Nephron progenitor cell (in vitro differentiated cells): ENCODE measurements at places on chromosomes 13 and 19.

DNA sequence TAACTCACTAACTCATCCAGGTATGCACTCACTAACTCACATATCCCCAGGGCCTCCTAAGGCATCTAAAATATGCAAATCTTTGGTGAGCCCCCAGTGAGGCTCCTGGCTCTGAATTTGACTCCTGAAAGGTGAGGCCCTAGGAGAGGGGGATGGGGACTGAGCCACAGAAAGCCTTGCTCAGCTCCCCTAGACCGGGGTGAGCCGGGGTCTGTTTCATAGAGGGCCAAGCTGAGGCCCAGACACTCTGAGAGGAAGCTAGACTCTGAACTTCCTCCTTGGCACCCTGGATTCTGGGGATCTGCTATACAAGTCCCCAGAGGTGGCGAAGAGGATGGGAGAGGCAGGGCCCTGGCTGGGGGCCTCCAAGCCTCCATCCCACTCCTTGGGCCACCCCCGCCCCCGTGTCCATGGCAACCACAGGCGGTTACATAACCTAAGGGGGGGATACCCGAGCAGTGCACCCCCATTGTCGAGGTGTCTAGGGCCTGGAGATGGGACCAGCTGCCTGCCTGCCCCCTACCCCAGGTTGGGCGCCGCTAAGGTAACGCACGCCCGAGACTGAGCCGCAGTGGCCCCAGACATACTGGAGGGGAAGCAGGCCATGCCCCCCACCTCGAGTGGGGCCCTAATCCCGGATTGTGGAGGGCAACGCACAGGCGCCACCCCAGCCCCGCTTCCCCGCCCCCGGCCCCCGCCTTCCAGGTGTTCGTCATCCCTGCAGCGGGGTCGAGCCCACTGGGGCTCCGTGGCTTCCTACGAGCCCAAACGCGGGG, 646 bp downstream of the ABHD8 start:
- H3K27me3 ChIP-seq: peaks cover 3% of the 10 kb centered on the region
- H3K27ac ChIP-seq: no peak overlapping the region
- DNase-seq: peak; percentile 26
- H3K36me3 ChIP-seq: peaks cover 27% of the 10 kb centered on the region
- H3K4me1 ChIP-seq: peaks cover 33% of the 10 kb centered on the region

DNA sequence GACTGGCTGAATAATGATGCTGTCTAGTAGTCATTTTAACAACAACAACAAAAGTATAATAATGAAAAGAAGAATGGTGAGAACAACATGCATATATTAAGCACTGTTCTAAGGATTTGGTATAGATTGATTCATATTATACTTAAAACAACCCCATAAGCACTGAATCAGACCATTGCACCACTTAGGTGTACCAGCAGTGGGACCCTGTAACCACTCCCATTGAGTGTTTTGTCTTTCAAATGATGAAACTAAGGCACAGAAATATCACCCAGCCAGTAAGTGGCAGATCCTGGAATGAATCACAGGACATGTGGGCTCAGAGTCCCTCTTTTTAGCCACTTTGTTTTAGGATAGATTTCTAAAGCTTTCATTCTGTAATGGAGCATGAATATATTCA, 14.9 kb upstream of the TNFSF11 start:
- H3K27ac ChIP-seq: no peak overlapping the region
- no peaks in the 10 kb centered on the region for H3K27me3 ChIP-seq
- no peak overlapping the region for H3K4me3 ChIP-seq
- no peak for DNase-seq
- H3K36me3 ChIP-seq: peaks cover 17% of the 10 kb centered on the region

- H3K27me3 ChIP-seq: no peaks in the 10 kb centered on the region
- no peak for DNase-seq
- no peak overlapping the region for H3K4me3 ChIP-seq
- no peak overlapping the region for H3K27ac ChIP-seq
- peaks cover 21% of the 10 kb centered on the region for H3K4me1 ChIP-seq
- peaks cover 46% of the 10 kb centered on the region for H3K36me3 ChIP-seq
Measured at GRCh38 chr19:18933297-18933696, 7.7 kb downstream of the HOMER3 start.

- H3K36me3 ChIP-seq: peaks cover 18% of the 10 kb centered on the region
- no peaks in the 10 kb centered on the region for H3K27me3 ChIP-seq
- peaks cover 22% of the 10 kb centered on the region for H3K4me1 ChIP-seq
- no peak overlapping the region for H3K4me3 ChIP-seq
- no peak for DNase-seq
Measured at GRCh38 chr13:23709536-23709935, 139.3 kb downstream of the TNFRSF19 start.

DNA sequence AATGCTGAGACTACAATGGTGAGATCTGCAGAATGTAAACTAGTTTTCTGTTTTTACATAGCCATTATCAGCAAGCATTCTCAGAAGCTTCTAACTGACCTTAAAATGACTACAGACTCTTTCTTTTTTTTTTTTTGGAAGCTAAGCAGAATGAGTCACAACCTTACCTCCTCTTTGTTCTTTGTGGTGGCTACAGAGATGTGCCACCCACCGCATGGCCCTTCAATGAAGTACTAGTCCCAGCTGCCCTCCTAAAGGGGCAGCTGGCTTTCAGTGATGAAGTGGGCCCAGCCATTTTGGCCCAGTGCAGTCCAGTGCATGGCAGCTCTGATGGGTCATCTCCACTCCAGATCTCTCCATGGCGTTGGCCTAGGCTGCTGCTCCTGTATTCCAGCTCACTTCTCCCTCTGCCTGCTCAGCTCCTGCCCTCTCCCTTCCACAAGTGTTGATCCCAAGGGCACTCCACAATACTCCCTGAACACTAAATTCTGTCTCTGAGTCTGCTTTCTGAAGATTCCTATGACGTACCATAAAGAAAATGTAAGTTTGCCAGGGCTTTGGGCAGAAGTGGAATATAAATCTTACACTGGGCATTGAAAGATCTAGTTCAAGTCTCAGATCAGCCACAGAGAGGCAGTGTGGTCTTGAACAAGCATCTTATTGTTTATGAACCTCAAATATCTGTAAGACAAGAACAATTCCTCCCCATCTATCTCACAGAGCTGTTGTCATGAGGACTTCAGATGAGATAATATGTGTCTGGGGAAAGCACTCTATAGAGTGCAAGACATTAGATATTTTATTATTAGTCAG, 85.6 kb downstream of the RXFP2 start:
- H3K27ac ChIP-seq: no peak overlapping the region
- H3K4me1 ChIP-seq: peaks cover 13% of the 10 kb centered on the region
- no peaks in the 10 kb centered on the region for H3K36me3 ChIP-seq
- DNase-seq: no peak

DNA sequence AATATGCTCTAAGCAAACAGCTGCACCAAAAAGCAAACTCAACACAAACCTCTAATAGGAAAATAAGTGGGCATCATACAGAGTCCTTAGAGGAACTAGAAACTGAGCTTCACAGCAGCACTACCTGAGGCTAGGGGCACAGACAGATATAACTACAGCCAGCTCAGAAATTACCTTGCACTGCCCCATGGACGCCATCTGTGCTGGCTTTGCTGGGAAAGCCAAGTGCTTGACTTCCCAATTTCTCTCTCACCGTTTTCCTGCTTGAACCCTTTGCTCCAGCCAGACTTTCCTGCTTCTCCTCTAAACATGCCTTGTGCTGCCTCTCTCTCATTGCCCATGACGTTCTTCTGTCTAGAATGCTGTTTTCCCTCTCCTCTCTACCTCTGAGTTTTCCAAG, 29.3 kb downstream of the MTUS2 start:
- H3K27ac ChIP-seq: no peak overlapping the region
- DNase-seq: no peak
- no peak overlapping the region for H3K4me3 ChIP-seq

DNA sequence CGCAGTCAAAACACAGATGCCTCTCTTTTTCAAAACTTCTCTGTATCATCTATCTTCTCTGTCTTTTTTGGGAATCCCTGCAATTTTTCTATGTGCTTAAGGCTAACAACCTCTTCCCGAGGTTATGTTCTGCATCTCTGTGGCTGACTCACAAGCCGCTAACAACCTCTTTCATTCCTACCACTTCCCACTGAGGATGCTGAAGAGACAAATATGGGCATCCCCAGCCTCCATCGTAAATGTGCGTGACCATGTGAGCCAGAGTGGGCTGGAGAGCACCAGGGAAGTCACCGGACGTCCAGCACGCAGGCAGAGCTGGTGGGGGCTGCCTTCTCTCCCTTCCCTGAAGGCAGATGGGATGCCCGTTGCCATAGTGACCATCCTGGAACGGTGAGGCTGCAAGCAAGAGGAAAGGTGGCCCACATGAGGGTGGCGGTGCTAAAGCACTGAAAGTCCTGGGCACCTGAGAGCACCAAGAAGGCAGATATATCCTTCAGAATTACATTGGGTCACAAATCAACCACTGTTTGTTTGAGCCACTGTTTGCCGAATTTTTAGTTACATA, 122.8 kb downstream of the SHISA2 start:
- H3K27me3 ChIP-seq: peaks cover 10% of the 10 kb centered on the region
- peaks cover 8% of the 10 kb centered on the region for H3K36me3 ChIP-seq
- H3K27ac ChIP-seq: peak overlapping the region; percentile 77
- H3K4me3 ChIP-seq: no peak overlapping the region

DNA sequence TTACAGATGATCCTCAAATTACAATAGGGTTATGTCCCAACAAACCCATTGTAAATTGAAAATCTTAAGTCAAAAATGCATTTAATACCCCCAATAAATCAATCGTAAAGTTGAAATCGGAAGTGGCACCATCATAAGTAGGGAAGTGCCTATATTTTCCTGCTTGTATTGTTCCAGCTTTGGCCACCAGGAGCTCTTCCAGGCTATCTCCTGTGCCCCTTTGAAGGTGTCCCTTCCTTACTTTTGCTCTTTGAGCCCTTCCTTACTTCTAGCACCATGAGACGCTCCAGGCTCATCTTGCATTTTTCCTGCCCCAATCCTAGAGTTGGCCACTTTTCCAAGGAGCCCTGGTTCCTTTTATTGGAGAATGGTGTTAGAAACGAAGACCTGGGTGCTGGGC, 163.0 kb upstream of the TSC22D1 start:
- no peaks in the 10 kb centered on the region for H3K36me3 ChIP-seq
- H3K27ac ChIP-seq: peak overlapping the region; percentile 44
- H3K4me1 ChIP-seq: peaks cover 32% of the 10 kb centered on the region
- H3K27me3 ChIP-seq: peaks cover 9% of the 10 kb centered on the region

DNA sequence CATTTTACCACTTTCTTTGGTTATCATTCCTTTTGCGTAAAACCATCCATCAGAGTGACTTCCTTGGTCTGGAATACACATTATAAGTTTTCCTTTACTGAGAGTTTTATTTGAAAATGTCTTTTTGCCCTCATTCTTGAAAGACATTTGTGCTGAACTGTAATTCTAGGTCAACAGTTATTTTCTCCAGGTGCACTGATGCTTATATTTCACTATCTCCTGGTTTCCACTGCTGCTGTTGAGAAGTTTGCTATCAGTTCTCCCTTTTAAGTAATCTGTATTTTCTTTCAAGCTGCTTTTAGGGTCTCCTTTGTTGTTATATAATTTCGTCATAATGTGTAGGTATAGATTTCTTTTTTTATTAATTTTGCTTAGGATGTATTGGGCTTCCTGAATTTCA, 160.0 kb downstream of the DCT start:
- H3K4me1 ChIP-seq: peaks cover 15% of the 10 kb centered on the region
- peaks cover 3% of the 10 kb centered on the region for H3K27me3 ChIP-seq
- no peak for DNase-seq
- H3K36me3 ChIP-seq: peaks cover 24% of the 10 kb centered on the region

DNA sequence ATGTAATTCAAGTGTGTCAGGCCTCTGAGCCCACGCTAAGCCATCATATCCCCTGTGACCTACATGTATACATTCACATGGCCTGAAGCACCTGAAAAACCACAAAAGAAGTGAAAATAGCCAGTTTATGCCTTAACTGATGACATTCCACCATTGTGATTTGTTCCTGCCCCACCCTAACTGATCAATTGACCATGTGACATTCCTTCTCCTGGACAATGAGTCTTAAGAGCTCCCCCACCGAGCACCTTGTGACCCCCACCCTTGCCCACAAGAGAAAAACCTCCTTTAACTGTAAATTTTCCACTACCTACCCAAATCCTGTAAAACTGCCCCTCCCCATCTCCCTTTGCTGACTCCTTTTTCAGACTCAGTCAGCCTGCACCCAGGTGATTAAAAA, 52.1 kb upstream of the ARHGEF7 start:
- H3K4me3 ChIP-seq: no peak overlapping the region
- no peaks in the 10 kb centered on the region for H3K36me3 ChIP-seq
- no peak overlapping the region for H3K27ac ChIP-seq
- H3K27me3 ChIP-seq: peaks cover 50% of the 10 kb centered on the region
- peaks cover 8% of the 10 kb centered on the region for H3K4me1 ChIP-seq
- no peak for DNase-seq

DNA sequence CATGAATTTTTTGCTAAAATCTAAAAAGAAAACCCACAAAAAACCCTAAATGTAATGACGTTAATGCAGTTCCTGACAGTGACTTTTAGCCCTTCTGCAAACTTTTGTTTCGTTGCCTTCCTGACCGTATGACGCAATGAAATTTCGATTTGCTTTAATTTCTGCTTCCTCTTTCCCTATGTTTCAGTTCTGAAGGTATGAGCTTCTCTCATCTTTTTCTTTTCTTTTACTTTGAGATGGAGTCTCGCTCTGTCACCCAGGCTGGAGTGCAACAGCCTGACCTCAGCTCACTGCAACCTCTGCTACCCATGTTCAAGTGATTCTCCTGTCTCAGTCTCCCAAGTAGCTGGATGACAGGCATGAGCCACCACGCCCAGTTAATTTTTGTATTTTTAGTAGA, 6.1 kb upstream of the LILRA5 start:
- no peak for DNase-seq
- no peaks in the 10 kb centered on the region for H3K4me1 ChIP-seq
- no peak overlapping the region for H3K4me3 ChIP-seq
- H3K27ac ChIP-seq: no peak overlapping the region
- peaks cover 8% of the 10 kb centered on the region for H3K27me3 ChIP-seq
- H3K36me3 ChIP-seq: no peaks in the 10 kb centered on the region

GRCh38 chr13:28659621-28659970, 666 bp downstream of the POMP start:
- H3K36me3 ChIP-seq: peaks cover 7% of the 10 kb centered on the region
- DNase-seq: no peak
- H3K27me3 ChIP-seq: no peaks in the 10 kb centered on the region
- H3K4me1 ChIP-seq: peaks cover 53% of the 10 kb centered on the region
- peak overlapping the region; percentile 98 for H3K27ac ChIP-seq

GRCh38 chr19:29715701-29716581, 880 bp upstream of the C19orf12 start:
- peak overlapping the region; percentile 74 for H3K27ac ChIP-seq
- no peaks in the 10 kb centered on the region for H3K36me3 ChIP-seq
- peaks cover 44% of the 10 kb centered on the region for H3K4me1 ChIP-seq
- H3K4me3 ChIP-seq: peak overlapping the region; percentile 89
- no peak for DNase-seq

- H3K27me3 ChIP-seq: no peaks in the 10 kb centered on the region
- no peak for DNase-seq
- no peak overlapping the region for H3K4me3 ChIP-seq
- no peak overlapping the region for H3K27ac ChIP-seq
- H3K4me1 ChIP-seq: no peaks in the 10 kb centered on the region
- H3K36me3 ChIP-seq: peaks cover 51% of the 10 kb centered on the region
Measured at GRCh38 chr13:48515732-48516131, 17.1 kb downstream of the RCBTB2 start.

DNA sequence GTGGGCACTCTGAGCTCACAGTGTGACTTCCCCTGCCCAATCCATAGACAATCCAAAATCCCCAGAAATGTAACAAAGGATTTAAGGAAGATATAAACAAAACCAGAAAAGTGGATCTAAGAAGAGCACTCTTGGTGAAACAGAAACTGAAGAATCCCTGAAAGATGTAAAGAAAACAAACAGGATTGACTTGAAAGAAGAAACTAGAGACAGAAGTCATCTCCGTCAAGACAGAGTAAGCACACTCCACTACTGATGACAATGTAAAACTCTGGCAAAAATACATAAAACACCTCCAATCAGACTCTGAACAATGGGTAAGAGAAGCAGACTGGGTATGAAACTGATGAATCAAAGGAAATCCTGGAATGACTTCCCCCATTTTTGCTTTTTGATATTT, 13.5 kb downstream of the TUBGCP3 start:
- H3K4me1 ChIP-seq: peaks cover 45% of the 10 kb centered on the region
- H3K36me3 ChIP-seq: peaks cover 65% of the 10 kb centered on the region
- DNase-seq: no peak
- no peak overlapping the region for H3K4me3 ChIP-seq
- H3K27me3 ChIP-seq: peaks cover 4% of the 10 kb centered on the region
